ENCODE measurements at places on chromosomes 3 and 15.

DNA sequence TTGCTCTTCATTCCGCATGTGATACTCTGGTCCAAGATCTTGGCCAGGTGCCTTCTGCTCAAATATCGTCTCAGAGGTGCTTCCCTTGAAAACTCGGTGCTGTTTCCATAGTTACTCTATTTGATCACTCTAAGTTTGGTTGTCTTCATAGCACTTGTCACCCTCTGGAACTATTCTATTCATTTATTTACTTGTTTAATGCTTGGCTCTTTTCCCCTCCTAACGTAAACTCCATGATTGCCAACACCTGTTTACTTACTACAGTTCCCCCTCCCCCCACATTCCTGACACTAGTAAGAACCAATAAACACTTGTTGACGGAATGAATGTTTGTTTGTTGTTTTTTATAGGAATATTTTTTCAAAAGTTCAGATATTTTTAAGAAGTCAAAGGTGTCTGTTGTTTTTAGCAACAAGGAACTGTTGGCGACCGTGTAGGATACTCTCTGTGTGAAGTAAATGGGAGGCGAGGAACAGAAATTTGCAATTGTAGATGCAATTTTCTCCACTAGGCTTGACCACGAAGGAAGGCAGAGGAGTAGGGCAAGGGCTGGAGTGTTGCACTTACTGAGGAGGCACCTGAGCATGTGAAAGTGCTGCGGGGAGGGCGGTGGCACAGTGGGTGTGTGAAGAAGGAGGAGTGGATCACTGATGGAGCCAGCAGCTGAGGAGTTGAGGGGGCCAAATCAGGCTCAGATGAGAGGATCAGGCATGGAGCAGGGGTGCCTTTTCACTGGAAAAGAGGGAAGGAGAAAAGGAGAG lies 48.4 kb downstream of the MOBP start:
- no peak for DNase-seq

- no peak for DNase-seq
Measured at GRCh38 chr3:191340966-191341365, 10.6 kb upstream of the UTS2B start.

- no peak for DNase-seq
Measured at GRCh38 chr3:30011237-30011803, 595.1 kb upstream of the TGFBR2 start.

- DNase-seq, result no peak
Measured at GRCh38 chr3:60101621-60102020, 1051.8 kb upstream of the CFAP20DC start.

GRCh38 chr3:60584250-60584649 lies 667.0 kb downstream of the FHIT start:
- DNase-seq, result no peak

GRCh38 chr3:17755836-17756235 lies 13.4 kb upstream of the TBC1D5 start:
- DNase-seq, result no peak

GRCh38 chr15:24078310-24079029 lies 391.4 kb upstream of the NDN start:
- DNase-seq, result no peak

- peak; percentile 13 for DNase-seq
Measured at GRCh38 chr3:47578119-47578632, 489 bp downstream of the CSPG5 start.

DNA sequence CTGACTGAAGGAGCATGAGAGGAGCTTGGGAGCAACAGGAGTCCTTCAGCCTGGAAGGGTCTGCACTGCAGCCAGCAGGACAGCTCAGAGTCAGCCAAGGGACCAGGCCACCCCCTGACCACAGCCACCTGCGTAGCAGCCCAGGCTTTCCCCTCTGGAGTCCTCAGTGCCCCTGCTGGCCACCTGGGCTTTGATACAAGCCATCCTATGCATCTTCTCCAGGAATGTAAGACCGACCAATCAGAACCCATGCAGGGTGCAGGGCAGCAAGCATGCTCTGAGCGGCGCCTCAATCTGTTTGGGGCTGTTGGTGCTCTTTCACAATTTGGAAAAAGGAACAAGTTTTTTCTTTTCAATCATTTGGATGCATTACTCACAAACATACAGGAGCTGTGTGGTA lies 52.0 kb downstream of the DZIP1L start:
- no peak for DNase-seq

DNA sequence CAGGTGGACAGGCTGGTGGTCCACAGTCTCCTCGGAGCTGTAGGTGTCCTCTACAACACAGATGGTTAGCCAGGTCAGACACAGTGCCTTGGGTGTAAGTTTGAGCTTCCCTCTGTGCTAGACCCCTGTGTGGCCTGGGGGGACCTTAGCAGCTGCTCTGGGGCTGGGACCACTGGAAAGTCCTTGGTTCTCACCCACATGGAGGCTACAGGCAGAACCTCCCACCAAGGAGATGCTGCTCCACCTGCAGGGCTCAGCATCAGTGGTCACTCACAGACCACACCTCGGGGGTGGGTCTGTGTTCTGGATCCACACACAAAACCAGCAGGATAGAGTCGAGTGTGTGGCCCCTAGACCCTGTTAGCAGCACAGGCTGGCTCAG lies 8.4 kb downstream of the RASL12 start:
- no peak for DNase-seq

DNA sequence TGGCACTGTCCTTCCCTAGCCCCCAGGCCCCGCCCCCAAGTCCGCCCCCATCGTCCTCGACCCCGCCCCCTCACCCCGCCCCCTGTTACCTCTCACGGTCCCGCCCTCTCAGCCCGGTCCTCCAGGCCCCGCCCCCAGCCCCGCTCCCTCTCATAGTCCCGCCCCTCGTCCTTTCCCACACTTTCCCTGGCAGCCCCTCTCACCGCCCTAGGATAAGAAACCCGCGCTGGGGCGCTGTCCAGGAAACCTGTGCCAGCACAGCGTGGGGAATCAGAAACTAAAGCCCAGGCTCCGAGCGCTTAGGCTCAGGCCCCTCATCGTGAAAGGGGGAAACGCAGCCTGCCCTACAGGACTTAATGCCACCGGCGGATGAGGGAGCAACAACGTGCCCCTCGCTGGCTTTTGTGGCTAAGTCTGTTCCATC lies 20.9 kb downstream of the TRPM1 start:
- peak; percentile 19 for DNase-seq

DNA sequence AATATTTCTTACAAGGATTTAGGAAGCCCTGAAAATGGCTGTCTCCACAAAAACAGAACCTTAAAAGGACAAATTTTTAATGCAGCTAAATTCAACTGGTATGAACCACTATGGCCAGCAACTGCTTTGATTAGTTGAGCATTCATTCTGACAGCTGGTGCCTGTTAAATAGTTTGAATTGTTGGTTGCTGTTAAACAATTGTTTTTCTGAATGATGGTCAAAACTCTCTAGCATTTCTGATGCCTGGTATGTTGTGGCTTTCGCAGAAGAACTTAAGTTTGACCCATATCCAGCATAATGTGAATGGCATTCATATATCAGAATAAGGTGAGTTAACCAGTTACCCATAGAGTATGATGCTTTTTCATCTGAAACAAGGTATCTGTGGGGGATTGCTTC lies 138.4 kb downstream of the MEIS2 start:
- no peak for DNase-seq

DNA sequence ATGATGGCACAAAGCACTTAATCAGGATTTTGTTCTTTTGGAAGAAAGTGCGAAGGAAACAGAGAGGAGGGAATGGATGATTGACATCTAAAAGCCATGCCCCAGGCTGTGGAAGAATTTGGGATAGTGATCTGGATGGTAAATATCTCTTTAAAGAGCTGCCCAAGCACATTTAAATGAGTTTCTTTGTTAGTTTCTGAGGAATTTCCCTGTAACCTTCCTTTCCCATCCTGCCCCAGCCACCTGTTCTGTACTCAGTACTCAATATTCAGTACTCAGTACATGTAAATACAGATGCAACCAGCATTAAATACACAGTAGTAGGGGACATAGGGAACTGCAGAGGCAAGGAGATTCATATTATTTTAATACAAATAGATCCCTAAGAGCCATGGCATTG lies 7.8 kb upstream of the CORO2B start:
- DNase-seq, result no peak

DNA sequence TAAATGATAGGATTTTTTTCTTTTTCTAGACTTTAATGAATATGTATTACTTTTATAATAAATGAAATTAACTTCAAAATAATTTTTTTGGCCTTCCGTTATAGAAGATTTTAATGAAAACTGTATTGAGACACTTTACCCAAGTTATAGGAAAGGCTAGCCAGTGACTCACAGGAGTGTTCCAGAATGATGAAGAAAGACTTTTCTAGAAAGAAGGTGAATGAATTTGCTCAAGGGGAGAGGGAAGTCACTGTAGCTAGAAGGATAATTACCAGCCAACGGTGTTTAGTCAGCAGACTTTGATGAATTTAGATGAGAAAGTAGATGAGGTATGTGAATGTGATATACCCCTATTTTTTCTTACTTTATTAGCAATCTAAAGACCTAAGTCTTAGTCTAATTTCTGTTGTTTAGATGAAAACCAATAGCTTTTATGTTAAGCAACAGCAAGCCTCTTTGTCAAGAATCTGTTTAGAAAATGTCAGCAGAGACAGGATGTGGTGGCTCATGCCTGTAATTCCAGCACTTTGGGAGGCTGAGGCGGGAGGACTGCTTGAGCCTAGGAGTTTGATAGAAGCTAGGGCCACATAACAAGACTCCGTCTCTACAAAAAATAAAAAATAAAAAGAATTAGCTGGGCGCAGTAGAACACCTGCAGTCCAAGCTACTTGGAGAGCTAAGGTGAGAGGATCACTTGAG lies 3.2 kb downstream of the ALAS1 start:
- no peak for DNase-seq

- no peak for DNase-seq
Measured at GRCh38 chr3:32340039-32340438, 51.6 kb upstream of the CMTM7 start.

GRCh38 chr3:171456765-171457606 lies 3.2 kb downstream of the TNIK start:
- no peak for DNase-seq

GRCh38 chr15:99435113-99435695 lies 130.6 kb upstream of the MEF2A start:
- DNase-seq, result no peak

DNA sequence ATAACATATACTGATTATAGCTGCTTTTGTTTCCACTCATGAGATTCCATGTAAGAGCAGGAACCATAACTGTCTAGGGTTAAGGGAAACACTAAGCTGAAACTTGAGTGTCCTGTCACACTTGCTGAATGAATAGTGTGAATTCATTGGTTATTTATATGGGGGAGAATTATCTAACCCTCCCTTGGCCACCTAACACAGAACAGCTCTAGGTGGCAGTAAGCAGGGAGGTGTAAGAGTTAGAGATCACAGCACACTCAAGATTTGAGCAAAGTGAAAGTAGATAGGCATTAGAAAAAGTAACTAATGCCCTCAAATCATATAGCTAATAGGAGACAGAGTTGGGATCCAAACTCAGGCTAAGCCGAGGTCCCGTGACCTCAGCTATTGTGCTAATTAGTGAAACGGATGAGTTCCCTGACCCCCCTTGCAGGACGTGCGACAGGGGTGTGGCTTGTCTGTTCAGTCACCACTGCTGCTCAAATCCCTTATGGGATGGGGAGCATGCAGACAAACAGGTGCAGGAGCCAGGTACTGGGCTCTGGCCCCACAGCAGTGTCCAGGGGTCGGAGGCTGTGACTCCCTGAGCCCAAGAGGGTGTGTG lies 27.7 kb upstream of the ANO10 start:
- DNase-seq, result no peak

DNA sequence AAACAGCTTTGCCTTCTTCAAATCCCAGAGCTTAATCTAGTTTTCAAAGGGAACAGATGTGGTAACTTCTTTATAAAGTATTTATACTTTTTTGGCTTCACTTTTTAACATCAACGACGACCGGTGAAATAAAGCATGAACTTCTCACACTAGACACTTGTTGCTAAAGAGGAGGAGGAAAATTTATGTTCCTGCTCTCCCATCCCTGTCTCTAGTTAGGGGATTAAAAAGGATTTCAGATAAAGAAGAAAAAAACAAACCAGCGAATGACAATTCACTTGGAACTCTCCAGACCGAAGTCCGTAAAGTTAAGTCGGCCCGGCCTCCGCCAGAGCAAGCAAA lies 672 bp downstream of the NEDD4 start:
- DNase-seq, result no peak

GRCh38 chr3:171142985-171143384 lies 116.5 kb upstream of the SLC2A2 start:
- DNase-seq, result no peak

GRCh38 chr3:63364910-63365309 lies 86.8 kb downstream of the SYNPR start:
- no peak for DNase-seq

GRCh38 chr3:127689266-127689860 lies 16.6 kb downstream of the ABTB1 start:
- DNase-seq, result no peak

- DNase-seq, result no peak
Measured at GRCh38 chr15:74387141-74387541, 19.7 kb upstream of the CYP11A1 start.

DNA sequence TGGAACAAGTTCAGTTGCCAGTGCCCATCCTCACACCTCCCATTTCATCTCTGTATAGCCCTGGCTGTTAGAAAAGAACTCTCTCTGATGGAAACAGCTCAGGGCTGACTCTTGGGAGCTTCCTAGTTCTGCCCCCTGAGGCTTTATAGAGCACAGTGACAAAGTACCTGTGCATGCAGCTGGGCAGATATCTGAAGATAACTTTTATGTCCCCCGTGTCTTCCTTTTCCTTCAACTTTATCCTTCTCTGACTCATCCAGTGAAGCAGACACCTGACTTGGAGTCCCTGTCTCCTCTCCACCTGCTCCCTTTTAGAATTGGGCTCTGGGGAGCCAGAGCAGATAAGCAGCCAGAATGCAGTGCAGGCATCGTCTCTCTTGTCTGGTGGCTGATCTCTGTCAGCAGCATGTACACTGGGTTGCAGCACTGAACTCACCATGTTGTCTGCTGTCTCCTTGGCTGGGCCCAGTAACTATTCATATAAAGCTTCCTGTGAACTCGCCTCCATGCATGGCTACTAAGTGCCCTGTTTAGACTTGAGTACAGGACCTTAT lies 53.9 kb upstream of the PLXNA1 start:
- no peak for DNase-seq

DNA sequence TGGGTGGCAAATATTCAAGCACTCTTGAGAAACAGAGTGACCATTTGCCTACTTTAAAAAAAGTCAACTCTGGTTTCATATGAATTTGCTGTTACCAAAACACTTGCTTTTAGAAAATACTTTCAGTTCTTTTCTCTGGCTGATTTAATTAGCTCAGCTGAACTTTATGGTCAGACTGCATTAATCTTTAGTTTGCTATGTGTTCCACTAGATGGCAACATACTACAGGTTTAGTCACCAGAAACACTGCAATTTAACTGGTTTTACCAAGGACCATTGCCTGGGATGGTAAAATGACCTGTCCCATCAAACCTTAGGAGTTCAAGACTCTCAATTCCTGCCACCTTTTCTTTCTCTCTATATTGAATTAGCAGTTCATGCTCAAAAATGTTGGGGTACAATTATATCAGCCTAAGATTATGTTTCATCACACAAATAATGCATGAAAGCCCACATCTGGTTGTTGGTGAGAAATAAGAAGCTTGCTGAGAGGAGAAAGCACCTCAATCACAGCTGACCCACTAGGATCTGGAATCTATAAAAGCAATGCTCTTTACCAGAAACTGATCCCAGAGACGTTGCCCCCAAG lies 14.2 kb downstream of the EIF4E3 start:
- DNase-seq, result no peak

- DNase-seq, result peak; percentile 27
Measured at GRCh38 chr3:122533931-122534334, 19.2 kb upstream of the KPNA1 start.

Measured in activated CD4-positive, alpha-beta T cell treated with anti-CD3 and anti-CD28 coated beads for 24 hours (primary cell).